Vagina (tissue), 2 donors: ENCODE measurements at places on chromosomes 12 and 14.
A peak's percentile ranks its signal among the peaks of the same experiment; 100 is the strongest.

GRCh38 chr14:92651758-92652406 lies 96.5 kb downstream of the LGMN start:
- DNase-seq, result no peak

DNA sequence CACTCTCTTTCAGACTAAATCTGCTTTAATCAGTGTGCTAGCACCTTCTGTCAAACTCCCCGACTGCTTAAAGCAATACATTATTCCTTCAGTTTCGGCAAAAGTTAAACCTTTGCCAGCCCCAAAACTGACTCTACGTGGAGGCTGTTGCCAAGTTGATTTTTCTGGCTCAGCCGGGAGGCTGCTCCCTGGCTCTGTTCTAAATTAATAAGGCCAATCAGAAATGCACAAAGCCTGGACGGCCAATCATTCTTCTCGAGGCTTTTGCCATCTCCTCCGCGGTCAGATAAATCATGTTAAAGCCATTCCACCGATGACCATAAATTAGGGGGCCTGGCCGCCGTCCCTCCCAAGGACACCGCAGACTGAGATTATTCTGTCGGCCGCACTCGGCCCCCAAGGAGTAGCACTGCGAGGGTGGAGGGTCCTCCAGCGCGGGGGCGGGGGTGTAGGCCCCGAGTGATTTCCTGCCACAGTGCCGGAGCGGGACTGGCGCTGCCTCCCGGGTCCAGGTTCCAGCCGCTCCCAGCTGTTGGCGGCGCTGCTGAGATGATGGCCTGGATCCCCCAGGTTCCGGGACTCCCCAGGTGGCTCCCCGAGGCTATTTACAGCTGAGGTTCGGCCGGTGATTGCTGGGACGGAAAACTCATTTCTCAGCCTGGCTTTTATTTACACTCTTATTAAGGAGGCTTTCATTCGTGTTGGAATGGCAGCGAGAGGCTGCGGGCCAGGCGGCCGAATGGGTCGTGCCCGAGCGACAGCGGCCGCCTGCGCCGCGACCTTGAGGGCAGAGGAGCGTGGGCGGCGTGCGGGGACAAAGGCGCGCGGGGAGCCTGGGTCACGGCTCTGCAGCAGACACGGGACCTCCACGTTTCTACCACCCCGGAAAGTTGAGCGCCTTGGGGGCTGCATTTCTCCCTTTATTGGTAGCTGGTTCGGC lies 165.1 kb downstream of the MON2 start:
- no peak for DNase-seq

GRCh38 chr14:78022059-78022458 lies 148.1 kb upstream of the NRXN3 start:
- peak; percentile 6 for DNase-seq

DNA sequence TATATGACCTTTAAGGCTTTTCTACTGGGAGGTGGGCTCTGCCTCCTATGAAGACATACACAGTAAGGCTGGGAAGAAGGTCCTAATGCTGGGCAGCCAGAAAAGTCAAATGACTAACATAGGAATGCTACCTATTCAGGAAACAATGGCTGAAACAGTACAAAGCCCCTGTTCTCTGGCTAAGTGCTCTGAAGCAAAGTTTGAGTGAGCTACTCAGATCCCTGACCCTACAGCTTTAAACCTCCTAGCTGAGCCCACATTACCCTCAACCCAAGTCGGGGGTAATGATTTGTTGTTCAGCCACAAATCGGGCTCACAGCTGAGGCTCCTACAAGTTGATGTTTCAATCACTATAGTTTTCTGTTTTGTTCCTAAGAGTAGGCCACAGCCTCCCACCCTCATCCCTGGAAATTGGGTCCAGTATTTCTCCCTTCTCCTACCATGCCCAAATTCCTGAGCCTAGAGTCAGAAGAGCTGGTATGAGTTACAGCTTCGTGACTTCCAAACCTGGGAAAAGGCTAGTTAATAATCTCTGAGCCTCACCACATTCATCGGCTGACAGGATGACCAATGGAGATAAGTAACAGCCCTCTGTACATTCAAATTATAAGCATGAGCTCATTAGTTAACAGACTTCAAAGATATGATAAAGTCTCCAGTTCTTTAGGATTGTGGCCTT lies 46.5 kb downstream of the BTBD7 start:
- DNase-seq, result no peak

DNA sequence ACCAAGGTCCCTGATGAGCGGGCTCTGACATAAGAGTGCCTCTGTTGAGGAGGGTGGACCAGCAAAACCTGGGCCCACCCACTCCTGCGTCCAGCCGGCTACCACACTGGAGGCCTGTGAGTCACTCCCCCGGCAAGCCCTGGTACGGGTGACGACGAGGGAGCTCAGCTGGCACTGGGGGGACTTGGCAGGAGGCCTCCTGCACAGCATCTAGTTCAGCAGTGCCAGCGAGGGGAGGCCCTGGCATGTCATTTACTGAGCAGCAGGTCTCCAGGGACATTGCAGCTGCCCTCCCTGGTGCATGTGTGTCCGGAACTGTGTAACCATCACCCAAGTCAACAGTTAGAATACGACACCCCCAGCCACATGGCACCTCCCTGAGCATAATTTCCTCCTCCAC lies 24.4 kb downstream of the CD9 start:
- DNase-seq, result no peak

DNA sequence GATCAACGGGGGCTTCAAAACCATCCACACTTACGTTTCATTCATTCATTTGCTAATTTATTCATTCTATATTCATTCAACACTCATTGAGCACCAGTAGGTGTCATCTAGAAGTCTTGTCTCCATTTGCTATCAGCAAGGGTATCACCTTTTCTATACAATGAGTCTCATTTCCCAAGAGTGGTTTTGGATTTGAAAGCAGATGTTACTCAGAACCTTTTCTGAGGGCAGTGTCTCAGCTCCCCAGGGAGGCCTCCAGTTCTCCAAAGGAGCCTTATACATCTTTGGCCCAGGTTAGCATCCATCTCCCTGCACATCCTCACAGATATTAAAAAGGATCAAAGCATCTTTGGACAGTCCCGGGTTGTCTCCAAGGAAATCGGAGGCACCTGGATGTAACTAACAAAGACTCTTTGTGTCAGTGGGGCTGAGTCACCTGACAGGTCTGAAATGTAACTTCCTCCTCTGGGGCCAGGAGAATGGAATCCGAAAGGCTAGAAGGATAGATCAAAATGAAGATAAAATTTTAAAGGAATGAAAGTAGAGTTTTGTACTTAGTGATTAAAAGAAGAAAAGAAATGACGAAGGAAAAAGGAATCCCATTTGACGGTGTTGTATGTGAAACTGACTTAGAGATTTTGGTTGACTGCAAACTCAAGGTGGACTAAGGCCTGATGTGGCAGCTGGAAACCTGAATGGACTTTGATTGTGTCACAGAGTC lies 103.0 kb downstream of the VCPKMT start:
- no peak for DNase-seq

DNA sequence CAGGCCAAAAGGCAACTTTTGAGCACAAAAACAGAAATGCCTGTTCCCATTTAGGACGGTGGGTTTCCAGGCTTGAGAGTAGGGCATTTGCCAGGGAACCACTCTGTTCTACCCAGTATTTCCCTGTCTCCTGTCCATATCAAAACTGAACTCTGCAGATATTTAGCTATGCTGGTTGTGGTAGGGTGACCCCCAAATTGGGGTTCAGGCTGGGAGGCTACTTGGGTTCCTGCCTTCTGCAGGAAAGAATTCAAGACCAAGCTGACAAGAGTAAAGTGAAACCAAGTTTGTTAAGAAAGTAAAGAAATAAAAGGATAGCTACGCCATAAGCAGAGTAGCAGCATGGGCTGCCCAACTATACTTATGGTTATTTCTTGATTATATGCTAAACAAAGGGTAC lies 3.6 kb upstream of the BLTP3B start:
- no peak for DNase-seq

DNA sequence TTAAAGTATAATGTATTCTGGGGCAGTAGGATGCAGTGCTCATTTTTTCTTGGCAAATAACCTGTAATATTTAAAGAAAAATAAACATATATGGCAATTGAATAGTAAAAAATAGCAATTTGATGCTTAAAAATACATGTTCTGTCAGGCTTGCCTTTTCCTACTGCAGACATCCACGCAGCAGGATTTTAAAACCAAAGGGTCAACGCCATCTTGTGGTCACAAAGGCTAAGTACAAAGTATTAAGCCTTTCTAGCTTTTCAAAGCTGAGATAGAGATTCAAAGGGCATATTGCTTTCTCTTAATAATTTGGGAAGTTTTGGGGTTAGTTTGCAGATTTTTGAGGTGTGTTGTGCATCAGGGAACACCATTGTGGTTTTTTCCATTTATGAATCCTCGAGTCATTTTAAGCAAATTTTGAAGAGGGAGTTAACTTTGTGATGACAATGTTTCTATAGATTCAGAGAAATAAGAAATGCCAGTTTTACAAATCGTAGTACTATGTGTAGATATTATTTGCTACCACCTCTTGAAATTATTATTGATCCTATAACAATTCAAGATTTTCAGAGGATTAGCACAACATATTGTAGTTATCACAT lies 4.7 kb upstream of the CCER1 start:
- DNase-seq, result no peak

DNA sequence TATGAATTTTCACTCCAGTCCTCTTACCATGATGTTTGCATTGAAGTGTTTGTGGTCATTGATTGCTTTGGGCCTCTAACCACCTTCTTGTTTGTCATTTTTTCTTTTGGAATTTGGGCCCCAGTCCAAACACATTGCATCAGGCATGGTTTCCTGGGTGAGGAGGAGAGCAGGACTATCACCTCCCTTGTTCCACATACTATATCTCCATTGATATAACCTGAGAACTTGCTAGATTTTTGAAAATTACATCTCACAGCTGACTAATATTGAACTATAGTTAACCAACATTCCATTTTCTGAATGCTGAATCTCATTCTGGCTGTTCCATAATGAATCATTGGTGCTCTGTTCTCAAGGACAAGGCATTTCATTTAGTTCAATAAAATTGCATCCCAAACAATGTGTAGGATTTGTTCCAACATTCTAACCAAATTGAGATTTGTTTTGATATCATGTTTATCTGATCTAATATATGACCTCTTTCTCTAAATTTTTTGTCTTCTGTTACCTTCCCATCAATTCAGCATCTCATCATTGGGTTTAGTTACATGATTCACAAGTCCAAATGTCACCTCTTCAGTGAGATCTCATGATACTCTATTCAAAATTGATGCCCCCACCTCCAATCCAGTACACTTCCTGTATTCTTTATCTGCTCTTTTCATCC lies 329.0 kb downstream of the ZFP36L1 start:
- no peak for DNase-seq

DNA sequence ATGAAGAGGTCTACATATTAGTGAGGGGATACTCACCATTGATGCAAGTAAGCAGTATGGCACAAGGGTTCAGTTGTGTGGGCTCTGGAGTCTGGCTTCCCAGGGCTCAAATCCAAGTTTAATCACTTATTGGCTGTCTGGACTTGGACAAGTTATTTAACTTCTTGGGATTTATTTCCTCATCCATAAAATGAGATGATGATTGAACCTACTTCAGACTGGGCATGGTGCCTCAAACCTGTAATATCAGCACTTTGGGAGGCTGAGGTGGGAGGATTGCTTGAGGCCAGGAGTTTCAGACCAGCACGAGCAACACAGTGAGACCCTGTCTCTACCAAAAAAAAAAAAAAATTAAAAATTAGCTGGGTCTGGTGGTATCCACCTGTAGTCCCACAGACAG lies 67.9 kb downstream of the KCNK10 start:
- no peak for DNase-seq

DNA sequence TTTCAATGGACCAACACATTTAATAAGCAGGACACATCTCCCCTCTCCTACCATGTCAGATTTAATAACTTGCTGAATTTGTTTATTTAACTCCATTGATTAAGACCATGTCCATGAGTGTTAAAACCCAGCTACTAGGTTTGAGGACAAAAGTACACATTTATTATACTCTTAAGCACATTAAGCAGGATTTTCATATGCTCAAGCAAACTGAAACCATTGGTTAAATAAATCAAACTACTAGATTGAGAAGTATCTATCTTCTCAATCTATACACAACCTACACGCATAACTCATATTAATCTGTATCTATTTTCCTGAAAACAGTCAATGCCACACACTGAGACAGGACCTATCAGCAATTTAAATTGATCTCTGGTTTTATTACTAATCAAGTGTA lies 85.2 kb downstream of the KITLG start:
- DNase-seq, result no peak

DNA sequence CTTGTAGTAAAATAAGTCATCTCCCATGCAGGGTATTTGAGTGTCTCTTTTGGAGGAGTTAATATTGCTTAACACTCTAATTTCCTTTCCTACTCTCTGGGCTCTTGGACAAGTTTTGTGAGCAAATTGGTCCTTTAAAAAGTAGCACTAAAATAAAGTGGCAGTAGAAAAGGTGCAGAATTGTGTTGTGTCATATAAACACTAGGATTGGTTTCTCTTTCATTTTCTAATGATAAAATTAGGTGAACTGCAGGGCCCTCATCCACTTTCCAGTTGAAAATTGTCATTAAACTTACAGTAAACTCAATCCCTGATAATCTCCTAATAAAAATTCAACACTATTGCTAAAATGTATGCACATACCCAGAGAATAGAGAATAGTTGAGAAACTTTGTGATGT lies 42.6 kb upstream of the REP15 start:
- no peak for DNase-seq

DNA sequence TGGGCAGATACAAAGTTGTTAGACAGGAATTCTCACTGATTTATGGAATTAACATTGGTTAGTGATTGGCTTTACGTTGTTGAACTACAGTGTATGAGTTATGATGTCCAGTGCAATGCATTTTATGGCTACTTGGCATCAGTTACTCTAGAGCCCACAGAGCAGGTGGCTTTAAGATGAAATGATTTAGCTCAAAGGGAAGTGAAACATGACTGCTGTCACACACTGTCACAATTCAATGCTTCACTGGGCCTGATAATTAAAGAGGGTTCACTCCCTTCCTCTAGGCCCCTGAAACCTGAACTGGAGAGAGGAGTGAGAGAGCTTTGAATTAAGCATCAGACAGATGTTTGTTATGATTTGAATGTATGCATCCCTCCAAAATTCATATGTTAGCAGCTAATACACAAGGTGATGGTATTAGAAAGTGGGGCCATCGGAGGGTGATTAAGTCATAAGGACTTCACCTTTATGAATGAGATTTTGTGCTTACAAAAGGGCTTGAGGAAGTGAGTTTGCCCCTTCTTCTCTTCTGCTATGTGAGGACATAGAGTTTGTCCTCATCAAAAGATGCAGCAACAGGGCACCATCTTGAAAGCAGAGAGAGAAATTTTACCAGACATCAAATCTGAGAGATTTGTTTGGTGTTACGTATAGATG lies 175.8 kb upstream of the GRIN2B start:
- DNase-seq, result no peak

GRCh38 chr14:69055999-69056788 lies 77.1 kb upstream of the ACTN1 start:
- DNase-seq, result no peak
